Activated CD4-positive, alpha-beta T cell treated with anti-CD3 and anti-CD28 coated beads for 4 hours (primary cell): ENCODE measurements at places on chromosomes 6 and 20.

GRCh38 chr6:30349421-30350177, 4.6 kb downstream of the RPP21 start:
- no peak for DNase-seq

GRCh38 chr20:51513545-51513944, 29.0 kb downstream of the NFATC2 start:
- no peak for DNase-seq

GRCh38 chr6:109143191-109143590, 47.9 kb downstream of the CEP57L1 start:
- DNase-seq = no peak

DNA sequence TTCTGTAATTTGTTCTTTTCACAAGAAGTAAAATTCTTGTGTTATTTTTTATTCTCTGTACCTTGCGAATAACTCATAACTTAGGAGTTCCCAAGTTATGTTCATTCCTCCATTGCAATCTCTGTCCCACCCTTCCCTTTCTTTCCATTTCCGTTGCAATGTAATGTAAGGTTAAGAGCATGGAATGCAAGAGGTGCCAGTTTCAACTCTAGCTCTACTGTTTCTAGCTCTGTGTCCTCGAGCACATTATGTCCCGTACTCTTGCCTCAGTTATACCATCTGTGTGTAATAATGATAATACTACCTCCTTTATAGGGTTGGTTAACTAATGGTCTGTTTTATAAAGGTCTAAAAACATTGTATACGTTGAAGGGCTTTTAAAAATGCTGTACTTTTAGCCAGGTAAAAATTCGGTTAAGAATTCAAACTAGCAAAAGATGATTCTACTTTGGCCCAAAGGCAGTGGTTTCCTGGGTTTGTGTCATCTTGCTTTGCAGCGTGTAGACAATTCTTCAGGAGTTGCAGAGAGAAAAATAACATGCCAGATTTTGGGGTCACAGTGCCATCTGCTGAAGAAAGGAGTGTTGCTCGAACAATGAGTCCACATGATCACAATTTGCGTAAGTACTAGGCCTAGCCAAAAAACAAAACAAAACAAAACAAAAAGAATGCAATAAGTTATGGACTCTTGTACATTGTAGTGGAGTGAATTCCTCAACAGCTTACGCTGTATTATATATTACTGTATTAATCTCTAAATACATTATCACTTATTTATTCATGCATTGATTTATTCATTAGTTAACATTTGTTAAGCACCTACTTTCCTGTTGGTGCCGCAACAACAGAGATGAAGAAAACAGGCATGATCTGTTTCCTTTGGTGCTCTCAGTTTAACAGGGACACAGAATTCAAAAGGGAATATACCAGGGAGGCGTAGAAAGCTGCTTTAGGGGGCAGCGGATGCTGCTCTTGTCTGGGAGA, 10.0 kb upstream of the PFDN4 start:
- no peak for DNase-seq

DNA sequence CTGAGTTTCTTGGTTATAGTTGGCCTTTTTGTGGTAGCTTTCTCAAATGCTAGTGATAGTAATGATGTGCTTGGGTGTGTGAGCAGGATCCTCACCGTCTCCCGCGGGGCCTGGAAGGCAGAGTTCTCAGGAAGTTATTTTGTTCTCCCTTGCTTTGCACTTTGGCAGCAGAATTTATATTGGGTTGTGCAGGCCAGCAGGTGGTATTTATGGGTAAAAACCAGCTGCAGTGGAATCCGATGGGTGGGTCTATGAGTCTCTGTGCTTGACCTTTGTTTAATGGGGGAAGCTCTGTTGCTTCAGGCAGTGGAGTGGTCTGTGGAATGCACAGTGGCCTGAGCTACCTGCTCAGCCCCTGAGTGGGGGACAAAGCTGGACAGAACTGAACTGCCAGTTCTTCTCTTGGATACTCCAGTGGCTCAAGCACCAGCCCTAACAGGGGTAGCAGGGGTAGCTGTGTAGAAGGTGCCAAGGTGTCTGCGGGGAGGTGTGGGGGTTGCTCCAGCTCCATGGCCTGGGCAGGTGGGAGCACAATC, 27.3 kb downstream of the IGF2R start:
- DNase-seq = no peak

- no peak for DNase-seq
Observed at GRCh38 chr20:20915844-20916243, 190.3 kb downstream of the LINC00237 start.

- DNase-seq = no peak
Observed at GRCh38 chr6:90028066-90028778, 134.0 kb downstream of the GJA10 start.

DNA sequence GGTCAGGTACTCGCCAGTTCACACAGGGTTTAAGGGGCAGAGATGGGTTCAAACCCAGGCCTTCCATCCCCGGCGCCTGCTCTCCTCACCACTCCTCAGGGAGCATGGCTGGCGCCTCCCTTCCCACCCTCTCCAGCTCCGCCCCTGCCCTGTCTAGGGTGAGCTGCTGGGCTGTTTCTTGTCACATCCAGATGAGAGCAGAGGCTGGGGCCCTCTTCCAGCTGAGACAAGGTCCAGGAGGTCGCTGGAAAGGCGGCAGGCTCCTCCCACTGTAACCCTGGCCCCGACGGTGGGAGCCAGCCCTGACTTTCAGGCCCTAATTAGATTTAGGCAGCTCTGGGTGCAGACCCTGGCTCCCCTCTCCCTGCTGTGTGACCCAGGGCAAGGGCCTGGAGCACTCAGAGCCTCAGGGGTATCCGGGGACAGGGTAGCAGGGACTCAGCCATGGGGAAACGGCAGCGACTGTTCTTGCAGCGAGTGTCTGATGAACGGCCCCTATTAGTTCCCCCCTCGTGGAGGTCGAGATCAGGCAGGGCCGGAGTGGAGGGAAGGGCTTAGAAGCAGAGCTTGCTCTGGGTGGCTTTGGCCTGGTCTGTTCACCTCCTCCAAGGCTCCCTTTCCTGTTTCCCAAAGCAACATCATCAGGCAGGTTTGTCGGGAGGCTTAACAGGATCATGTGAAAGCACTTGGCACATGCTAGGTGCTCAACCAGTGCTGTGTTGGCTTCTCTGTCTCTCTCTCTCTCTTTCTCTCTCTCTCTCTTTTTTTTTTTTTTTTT, 33.4 kb downstream of the SNAI1 start:
- DNase-seq = no peak
